Chondrocyte (in vitro differentiated cells): ENCODE measurements at places on chromosomes 1 and 21. TPM values are rescaled to one million over a fixed set of nuclear protein-coding genes. Genes with fewer than 3 reads are reported as not detected.

DNA sequence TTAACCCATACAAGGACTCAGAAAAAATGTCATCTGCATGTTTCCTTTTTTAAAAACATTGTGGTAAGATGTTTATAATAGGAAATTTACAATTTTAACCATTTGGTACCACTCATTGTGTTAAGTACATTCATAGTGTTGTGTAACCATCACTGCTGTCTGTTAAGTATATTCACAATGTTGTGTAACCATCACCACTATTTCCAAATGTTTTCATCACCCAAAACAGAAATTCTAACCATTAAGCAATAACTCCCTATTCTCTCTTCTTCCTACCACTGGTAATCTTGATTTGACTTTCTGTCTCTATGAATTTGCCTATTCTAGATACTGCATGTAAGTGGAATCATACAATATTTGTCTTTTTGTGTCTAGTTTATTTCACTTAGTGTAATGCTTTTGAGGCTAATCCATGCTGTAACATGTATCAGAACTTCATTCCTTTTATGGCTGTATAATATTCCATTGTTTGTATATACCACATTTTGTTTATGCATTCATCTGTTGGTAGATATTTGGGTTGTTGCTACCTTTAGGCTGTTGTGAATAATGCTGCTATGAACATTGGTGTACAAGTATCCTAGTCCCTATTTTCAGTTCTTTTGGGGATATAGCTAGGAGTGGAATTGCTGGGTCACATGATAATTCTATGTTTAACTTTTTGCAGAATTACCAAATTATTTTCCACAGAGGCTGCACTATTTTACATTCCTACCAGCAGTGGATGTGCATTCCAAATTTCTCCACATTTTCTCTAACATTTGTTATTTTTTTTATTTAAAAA lies 14.1 kb downstream of the HIPK1 start:
- no peak overlapping the region for H3K4me3 ChIP-seq
- peaks cover 16% of the 10 kb centered on the region for H3K36me3 ChIP-seq
- H3K4me1 ChIP-seq, result peaks cover 25% of the 10 kb centered on the region
- no peaks in the 10 kb centered on the region for H3K27me3 ChIP-seq
- no peak overlapping the region for H3K27ac ChIP-seq

DNA sequence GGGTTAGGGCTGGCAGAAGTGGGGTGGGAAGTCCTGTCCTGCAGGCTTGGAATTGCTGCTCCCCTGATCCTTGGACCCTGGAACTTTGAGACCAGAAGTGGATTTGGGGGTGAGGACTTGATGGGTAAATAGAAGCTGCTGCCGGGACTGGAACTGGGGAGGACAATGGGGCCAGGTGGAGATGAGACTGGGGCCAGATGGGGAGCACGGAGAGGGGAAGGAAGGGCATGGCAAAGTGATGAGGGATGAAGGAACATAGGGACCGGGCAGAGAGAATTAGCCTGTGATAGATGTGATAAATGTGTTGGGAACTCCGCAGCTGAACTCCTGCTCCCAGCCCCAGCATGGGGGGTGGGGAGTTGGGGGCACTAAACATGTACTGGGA lies 637 bp downstream of the NHLH1 start:
- H3K36me3 ChIP-seq, result no peaks in the 10 kb centered on the region
- peaks cover 2% of the 10 kb centered on the region for H3K4me1 ChIP-seq
- no peak overlapping the region for H3K27ac ChIP-seq
- peaks cover 8% of the 10 kb centered on the region for H3K27me3 ChIP-seq
- no peak overlapping the region for H3K4me3 ChIP-seq

DNA sequence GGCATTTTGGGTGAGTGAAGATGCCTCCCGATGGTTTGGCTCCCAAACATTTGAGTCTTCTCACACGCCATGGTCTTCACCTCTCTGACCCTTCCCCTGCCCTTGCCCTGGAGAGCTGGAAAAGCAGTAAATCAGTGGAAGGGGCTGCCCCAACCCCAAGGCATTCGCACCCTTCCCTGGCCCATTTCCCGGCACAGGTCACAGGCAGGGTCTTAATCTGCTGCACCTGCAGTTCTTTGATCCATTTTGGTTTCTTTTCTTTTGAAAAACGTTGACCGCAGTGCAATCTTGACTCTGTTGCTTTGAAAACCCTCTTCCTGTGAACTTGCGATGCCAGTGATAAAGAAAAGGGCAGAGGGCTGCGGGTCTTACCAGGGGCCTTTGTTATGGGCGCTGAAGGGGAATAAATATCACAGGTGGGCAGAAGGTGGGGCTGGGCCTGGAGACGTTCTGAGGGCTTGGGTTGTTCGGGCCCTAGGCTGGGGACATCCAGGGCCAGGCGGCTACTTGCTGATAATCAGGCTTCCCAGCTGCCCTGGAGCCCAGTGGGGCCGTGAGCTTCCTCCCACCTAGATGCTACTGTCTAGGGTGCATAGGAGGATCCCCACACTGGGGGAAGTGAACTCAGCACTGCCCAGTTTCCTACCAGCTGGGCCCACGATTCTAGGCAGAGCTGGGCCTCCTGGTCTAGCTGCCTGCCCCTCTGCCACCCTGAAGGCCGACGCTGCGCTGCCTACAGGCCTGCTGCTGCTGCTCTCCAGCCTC lies 38.6 kb upstream of the EPS8L3 start:
- H3K27ac ChIP-seq, result no peak overlapping the region
- no peaks in the 10 kb centered on the region for H3K36me3 ChIP-seq

DNA sequence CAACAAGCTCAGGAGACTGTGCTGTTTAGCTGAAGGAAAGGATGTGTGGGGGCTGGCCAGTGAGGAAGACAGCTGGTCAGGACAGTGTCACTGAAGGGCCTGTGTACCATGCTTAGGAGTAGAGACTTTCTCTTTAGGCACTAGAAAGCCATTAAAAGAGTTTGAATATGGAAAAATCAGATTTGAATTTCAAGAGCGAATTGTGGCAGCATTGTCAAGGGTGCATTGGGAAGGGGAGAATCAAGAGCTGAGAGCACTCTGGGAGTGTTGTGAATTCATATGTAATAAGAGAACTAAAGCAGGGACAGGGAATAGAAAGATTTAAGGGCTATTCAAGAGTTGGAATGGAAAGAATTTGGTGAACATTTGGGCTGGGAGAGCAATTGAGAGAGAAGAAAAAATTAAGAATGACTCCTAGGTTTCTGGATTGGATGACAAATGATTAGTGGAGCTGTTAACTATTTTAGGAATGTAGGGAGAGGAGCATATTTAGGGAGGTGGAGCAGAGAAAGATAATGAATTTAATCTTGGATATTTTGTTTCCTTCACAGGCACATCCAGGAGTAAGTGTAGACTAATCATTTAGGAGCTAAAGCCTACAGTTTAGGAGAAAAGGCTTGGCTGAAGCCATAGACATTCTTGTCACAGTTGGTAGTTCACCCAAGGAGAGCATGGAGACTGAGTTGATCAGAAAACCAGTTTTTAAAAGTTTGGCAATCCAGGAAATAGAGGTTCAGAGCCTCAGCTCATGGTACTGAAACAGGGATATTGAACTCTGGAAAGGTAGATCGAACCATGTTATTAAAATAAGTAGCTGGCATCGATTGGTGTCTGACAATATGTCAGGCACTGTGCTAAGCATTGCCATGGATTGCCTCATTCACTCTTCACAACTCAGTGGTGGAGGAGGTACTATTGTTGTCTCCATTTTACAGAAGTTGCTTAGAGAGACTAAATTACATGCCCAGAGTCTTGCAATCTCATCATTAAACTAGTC lies 23.1 kb upstream of the TOR3A start:
- H3K4me3 ChIP-seq, result no peak overlapping the region
- H3K4me1 ChIP-seq, result peaks cover 18% of the 10 kb centered on the region
- no peak for DNase-seq

DNA sequence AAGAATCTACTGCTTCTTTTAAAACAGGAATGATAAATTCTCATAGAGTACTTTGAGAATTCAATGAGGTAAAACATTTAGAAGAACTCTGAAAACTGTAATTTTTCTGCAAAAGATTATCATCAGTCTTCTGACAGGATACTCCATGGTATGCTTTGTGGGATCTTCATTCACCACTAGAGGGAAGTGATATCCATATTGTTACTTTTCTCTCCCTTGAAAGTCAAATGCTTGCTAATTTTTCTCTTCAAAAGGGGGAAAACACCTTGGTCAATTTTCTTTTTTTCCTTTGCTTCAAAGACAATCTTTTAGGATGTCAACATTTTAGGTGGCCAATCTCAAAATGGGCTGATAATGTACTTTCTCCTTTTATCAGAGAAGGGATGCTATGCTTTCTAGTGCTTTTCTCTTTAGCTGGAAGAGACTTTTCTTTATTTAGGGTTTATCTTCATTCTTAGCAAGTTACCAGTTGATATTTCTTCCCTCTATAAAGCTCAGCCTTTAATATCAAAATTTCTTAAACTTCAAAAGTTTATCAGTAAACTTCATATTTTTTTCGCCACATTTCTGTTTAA lies 95.5 kb downstream of the NEGR1 start:
- H3K36me3 ChIP-seq, result no peaks in the 10 kb centered on the region
- H3K4me3 ChIP-seq, result no peak overlapping the region
- H3K27ac ChIP-seq, result no peak overlapping the region
- peaks cover 12% of the 10 kb centered on the region for H3K4me1 ChIP-seq

DNA sequence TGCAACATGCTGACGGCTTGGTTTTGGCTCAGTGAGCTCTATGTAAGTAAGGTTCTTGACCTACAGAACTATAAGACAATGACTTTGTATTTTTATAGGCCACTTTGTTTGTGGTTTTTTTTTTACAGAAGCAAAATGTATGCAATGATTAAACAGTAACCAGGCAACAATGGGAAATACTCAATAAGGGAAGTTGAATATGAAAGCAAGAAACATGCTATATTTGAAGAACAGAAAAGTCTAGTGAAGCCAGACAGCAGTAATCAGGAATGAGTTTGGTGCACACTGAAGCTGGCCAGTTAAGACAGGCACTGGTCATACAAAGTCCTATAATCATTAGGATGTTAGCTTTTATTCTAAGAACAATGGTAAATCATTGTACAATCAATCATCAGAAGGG lies 1926.8 kb downstream of the NCAM2 start:
- no peak for DNase-seq
- peaks cover 3% of the 10 kb centered on the region for H3K36me3 ChIP-seq

DNA sequence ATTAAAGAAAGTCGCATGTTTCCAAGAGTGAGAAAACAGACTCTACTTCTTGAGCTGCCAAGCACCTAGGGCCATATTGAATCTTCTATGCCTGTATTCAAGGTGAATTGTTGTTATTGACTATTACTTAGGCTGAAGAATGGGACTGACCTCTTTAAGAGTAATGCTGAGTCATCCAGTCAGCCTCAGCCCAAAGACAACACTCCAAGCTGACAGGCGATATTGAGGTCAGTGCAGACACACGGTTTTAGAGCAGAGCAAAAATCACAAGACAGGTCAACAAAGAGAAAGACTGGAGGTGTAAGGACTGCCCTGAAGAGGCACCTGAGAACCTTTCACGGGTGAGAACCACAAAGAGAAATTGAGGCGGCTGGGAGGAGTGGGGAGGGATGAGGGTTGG lies 146.9 kb downstream of the MIS18A start:
- H3K4me3 ChIP-seq, result no peak overlapping the region
- H3K4me1 ChIP-seq, result peaks cover 33% of the 10 kb centered on the region
- H3K27ac ChIP-seq, result no peak overlapping the region
- H3K36me3 ChIP-seq, result peaks cover 1% of the 10 kb centered on the region
- no peak for DNase-seq
- no peaks in the 10 kb centered on the region for H3K27me3 ChIP-seq

Gene KCND3
- 0.77 to 3.6 TPM (median 0.99 TPM) in 3 replicates for total RNA-seq

Gene SLAMF6
- not detected in 3 replicates for total RNA-seq

Gene FCAMR
- total RNA-seq, result not detected in 3 replicates
